SW480 (cell line): ENCODE measurements at places on chromosomes 7 and 10.

GRCh38 chr7:26457696-26458327 is 166.2 kb downstream of the SNX10 start:
- no peak for DNase-seq

GRCh38 chr7:145986248-145986874 is 130.2 kb upstream of the CNTNAP2 start:
- DNase-seq, result no peak

- DNase-seq, result no peak
These were observed 77.1 kb downstream of the MAP3K8 start for GRCh38 chr10:30510932-30511700.

DNA sequence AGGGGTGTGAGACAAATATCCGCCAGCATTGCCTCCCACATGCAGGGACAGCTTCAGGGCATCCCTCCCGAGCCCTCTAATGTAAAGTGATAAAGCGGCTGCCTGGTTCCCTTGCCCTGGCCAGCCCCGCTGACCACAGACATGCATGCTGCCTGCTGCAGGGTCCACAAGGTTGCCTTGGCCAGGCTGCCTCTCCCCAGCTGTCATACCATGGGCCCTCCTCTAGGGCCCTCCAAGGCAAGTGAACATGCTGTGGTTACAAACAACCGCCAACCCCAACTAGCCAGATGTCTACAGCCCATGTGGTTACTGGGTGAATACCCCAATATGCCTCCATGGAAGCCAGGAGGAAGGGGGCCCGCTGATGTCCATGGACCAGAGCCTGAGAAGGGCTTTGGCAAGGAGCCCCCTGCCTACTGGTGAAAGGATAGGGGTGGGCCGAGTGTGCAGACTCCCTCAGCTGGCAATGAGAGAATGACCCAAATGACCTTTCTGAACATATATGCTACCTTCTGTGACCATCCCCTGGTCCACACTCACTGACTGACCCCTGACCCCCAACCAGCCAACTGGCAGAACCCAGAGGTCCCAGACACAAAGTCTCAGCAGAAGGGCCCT is 37.4 kb downstream of the GRID1 start:
- no peak for DNase-seq

GRCh38 chr7:118753479-118753878 is 529.0 kb downstream of the ANKRD7 start:
- no peak for DNase-seq

DNA sequence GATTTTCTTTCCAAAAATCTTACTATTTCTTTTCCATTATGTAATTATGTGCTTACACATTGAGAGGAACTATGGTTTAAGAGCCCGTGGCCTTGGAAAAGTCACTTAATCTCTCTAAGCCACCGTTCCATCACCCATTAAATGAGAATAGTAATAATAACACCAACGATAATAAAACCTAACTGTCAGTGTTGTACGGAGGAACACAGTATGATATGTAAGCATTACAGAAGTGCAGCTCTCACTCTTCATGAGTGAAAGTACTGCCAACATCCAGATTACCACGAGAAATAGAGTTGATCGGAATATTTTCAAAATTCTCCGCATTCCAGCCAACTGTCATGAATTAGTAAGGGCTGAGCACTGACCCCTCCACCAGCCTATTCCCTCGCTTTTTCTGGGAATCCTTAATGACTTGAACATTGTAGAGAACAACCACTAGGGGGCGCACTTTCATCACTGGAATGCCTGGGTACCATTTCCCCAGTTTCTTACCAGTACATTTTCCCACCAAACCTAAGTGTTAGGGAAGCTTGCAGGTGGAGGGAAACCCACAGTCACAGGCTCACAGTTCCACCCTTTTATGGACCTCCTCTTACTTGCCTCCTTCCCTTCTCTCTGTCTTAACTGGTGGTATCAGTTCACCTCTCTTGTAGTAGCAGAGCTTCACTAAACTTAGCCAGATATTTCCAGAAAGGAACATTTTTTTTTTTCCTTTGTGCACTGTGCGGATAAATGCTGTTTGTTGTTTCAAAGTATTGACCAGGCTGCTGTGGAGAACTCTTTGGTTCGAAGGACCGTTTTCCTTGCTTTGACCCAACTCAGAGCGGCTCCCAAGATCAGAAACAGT is 27.8 kb downstream of the NKX2-3 start:
- peak; percentile 53 for DNase-seq

DNA sequence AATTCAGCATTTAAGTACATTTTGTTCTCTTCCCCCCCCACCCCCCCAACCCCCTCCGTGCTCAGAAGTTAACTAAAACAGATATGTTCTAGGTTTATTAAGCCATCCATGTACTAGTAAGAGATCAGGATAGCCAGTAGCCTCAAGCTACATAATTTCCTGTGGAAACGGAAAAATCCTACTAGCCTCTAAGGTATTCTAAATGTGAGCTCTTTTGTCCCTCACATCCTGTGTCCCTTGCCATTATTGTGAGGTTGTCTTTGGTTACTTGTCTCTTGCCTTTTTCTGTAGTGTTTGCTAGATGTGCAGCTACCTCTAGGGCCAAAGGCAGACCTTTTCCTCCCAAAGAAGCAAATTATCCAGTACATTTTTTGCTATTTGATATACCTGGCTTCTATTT is 92.1 kb downstream of the BTRC start:
- DNase-seq, result no peak

- peak; percentile 99 for DNase-seq
These were observed 47.1 kb downstream of the SYPL1 start for GRCh38 chr7:106064771-106065574.

- peak; percentile 46 for DNase-seq
These were observed 247.3 kb downstream of the SEMA3A start for GRCh38 chr7:83947260-83947659.

DNA sequence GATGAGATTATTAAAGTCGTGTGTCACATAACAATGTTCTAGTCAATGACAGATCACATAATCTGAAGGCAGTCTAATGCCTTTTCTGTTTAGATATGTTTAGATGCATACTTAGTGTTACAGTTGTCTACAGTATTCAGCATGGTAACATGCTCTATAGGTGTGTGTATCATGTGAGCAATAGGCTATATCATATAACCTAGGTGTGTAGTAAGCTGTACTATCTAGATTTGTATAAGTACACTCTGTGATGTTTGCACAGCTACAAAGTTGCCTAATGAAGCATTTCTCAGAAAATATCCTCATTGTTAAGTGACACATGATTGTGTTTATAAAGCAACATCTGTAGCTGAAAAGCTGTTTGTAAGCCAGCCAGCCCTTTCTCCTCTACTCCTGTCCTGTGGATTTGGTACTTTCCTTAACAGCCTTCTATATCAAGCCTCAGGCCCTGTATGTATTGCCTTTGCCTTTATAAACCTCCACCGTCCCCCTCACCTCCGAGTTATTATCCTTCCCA is 6.3 kb downstream of the HECTD2 start:
- no peak for DNase-seq

- DNase-seq, result no peak
These were observed 4.1 kb downstream of the KCNIP2 start for GRCh38 chr10:101839416-101840063.

GRCh38 chr10:15232279-15232678 is 63.8 kb upstream of the NMT2 start:
- no peak for DNase-seq

GRCh38 chr7:27121684-27122076 is 8.9 kb downstream of the HOXA4 start:
- DNase-seq, result no peak
